ENCODE measurements at places on chromosomes 2 and 18.

DNA sequence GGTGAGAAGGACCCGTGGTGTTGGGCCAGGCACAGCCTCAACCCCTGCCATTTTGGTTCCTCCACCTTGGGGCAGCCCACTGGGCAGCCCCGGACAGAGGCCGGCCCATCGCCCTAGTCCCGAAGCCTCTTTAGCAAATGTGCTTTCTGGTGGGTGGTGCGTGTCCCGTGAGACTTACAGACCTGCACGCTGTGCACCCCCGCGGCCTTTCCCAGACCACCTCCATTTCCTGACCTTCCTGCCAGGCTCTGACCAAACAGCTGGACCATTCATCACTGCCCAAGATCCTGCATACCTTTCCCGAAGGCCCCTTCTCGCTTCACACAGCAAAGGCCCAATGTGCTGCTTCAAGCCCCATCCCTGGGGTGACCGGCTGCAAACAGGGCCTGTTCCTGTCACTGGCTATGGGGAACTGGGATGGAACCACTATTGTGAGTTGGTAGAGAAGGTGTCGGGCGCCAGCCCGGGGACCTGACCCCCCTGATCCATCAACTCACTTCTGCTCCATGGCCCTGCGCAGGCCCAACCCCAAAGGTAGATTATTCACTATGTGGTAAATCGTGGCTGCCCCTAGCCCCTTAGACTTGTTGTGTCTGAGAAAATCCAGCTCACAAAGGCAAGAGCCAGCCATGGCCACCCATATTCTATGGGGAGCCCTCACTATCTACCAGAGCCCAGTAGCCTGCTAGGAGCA lies 341.0 kb downstream of the EIPR1 start:
- DNase-seq, result no peak

GRCh38 chr2:152251211-152251610 lies 75.6 kb upstream of the STAM2 start:
- no peak for DNase-seq

DNA sequence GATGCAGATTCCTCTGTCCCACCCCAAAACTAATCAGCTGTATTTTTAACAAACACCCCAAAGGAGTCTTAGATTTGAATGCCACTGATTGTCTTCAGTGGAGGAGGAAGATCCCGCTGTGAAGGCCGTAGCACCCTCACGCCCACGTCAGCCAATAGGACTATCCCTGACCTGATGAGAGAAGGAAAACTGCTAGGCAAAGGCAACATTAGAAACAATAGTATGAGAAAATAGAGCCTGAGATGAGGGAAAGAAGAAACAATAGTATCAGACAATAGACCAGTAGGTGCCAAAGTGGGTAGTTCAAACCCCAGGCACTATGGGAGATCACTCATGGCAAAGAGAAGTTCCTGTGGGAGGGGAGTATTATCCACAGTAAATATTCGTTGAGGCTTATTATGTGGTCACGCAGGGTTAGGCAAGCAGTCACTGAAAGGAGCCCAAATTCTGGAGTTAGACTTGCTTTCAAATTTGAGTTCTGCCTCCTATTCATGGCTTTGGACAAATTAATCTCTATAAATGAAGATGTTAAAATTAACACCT lies 2.8 kb downstream of the PCBP1 start:
- DNase-seq, result no peak

DNA sequence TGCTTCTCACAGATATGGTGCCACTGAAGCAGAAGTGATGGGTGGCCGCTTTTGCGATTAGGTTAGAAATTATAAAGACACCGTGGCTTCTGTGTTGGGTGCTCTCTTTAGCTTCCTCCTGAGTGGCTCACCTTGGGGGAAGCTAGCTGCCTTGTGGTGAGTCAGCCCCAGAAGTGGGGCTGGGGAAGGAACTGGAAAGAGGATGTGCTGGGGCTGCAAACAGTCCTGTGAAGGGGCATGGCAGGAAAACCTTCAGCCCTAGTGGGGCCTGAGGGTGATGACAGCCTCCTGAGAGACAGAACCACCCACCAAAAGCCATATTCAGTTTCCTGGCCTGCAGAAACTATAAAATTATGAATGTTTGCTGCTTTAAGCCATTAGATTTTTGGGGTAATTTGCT lies 8.9 kb upstream of the ASB18 start:
- DNase-seq, result no peak

Measured in H9 (cell line).